Activated T-helper 17 cell treated with anti-CD3 and anti-CD28 coated beads, Interleukin-2, amount 50 U/mL, for 72 hours (primary cell): ENCODE measurements at places on chromosomes 4 and X. TPM values are rescaled to one million over a fixed set of nuclear protein-coding genes. Genes with fewer than 3 reads are reported as not detected.

Gene PABPC5
- total RNA-seq, result not detected

Gene ADAMTS3
- total RNA-seq, result not detected

Gene GPRASP3
- 3.1 TPM for total RNA-seq

Gene FAM3A
- 25.4 TPM for total RNA-seq

Gene CLNK
- not detected for total RNA-seq

Gene APLN
- total RNA-seq, result 2.5 TPM

Gene CNKSR2
- total RNA-seq, result 3.2 TPM

Gene PNMA6A
- 0.37 TPM for total RNA-seq

- ATAC-seq, result no peak
Observed at GRCh38 chrX:1400742-1401471, 9.0 kb upstream of the SLC25A6 start.

DNA sequence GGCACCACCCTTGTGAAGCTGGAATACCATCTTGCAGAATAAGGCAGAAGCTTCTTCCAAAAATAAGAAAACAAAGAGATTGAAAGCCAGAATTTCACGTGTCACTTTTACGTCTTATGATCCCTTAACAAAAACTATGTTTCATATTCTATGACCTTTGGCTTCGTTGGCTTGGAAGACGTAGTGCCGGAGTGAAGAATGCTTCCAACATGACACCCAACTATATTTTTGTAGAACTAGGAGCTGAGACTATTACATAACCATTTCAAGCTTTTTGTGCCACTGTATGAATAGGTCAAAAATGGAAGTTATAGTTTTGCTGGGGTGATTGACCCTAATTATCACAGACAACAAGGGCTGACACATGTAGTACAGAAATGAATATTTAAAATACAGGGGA, 996.2 kb downstream of the ADGRL3 start:
- no peak for ATAC-seq

- ATAC-seq, result no peak
Observed at GRCh38 chr4:150694438-150694837, 112.5 kb downstream of the MAB21L2 start.

- no peak for ATAC-seq
Observed at GRCh38 chrX:67734111-67734753, 190.4 kb downstream of the AR start.

GRCh38 chr4:34309383-34309906, 1934.9 kb downstream of the ARAP2 start:
- ATAC-seq, result no peak

GRCh38 chrX:108053218-108053617, 8.4 kb downstream of the VSIG1 start:
- peak; percentile 83 for ATAC-seq

GRCh38 chr4:10203851-10204250, 87.3 kb upstream of the WDR1 start:
- ATAC-seq, result no peak

GRCh38 chr4:22637306-22637705, 55.4 kb upstream of the GBA3 start:
- ATAC-seq, result no peak

- no peak for ATAC-seq
Observed at GRCh38 chrX:153626025-153626633, 20.9 kb upstream of the DUSP9 start.

GRCh38 chr4:168691631-168692369, 194.9 kb downstream of the PALLD start:
- ATAC-seq, result no peak

DNA sequence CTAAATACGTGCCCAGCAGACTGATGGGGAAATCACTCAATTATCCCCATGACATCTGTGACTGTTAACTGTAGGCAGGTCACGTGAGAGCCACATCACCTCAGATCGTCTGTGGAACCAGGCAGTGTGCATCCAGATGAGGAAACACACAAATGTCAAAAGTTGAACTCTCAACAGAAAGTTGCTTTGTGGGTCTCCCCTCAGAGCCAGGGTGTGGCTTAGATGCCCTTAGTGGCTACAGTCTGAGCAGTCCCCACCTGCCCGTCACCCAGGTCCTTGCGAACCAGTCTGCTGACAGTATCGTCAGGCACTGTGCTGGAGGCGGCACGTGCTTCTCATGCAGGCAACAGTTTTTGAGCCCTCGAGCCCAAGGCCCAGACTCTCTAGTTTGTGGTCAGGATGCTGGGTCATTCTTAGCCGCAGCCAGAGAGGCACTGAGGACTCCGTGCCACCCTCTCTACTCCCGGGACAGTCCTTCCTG, 10.8 kb downstream of the TMEM187 start:
- peak; percentile 30 for ATAC-seq

GRCh38 chrX:57607295-57608187, 15.7 kb downstream of the ZXDB start:
- ATAC-seq, result no peak

DNA sequence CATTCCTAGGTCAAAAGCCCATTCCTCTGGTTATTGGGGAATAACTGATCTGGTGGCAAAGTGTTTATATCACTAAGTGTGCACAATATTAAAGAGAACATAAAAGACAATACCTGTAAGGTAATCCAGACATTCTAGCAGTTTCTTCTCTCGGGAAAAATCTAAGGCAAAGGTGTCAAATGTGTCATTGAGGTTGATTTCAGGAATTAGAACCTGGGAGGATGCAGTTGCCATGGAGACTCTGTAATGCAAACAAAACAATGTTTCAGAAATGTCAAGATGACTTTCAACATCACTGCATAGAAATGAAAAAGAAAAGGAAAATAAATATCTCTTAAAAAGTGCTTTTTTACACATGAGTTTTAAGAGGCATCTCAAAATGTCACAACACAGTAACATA, 145.9 kb downstream of the MID1 start:
- no peak for ATAC-seq

DNA sequence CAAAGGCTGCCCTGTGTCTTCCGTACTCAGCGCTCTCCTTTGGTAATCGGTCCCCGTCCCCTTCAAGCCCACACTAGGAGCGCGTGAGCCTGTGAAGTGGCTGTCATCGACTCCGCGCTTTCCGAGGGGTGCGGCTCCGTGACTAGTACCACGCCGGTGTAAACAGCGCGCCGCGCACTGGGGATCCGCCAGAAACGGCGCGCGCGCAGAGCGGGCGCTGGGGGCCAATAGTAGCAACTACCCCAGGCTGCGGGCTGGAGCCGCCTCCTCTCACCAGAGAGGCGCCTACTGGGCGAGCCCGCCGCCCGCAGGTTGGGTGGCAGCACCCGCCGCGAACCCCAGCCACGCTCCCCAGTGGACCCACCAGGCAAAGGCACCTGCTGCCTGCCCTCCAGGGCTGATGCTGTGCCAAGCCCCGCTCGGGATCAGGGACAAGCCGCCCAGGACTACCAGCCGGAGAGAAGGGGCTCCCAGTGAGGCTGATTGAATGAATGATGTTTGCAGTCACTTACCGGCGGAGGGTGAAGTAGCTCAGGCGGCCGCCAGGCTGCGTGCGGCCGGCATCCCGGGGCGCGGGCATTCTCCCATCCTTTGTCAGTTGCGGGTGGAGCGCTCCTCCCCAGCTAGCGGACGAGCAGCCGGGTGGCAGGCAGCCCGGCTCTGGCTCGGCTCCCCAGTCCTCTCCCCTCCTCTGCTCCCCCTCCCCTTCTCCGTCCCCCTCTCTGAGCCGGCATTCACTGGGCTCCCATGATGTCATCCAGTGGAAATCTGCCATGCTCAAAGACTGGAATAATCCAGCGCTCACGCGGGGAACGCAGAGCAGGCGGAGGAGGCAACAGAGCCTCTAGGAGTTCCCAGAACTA, 370.3 kb upstream of the SMIM31 start:
- peak; percentile 31 for ATAC-seq

DNA sequence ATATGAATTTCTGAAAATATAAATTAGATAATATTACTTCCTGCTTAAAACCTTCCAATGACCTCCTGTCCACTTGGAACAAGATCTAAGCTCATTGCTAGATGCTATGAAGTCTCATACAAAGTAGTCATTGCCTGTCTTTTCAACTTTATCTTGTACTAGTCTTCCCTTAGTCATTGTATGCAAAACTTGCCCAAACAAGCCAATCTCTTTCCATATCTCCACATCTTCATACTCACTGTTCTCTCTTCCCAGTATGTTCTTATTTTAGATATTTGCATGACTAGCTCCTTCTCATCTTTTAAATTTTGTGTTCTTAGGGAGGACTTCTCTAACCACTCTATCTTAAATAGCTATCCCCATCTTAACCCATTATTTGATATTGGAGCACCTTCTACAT, 33.9 kb upstream of the CDX4 start:
- ATAC-seq, result no peak

DNA sequence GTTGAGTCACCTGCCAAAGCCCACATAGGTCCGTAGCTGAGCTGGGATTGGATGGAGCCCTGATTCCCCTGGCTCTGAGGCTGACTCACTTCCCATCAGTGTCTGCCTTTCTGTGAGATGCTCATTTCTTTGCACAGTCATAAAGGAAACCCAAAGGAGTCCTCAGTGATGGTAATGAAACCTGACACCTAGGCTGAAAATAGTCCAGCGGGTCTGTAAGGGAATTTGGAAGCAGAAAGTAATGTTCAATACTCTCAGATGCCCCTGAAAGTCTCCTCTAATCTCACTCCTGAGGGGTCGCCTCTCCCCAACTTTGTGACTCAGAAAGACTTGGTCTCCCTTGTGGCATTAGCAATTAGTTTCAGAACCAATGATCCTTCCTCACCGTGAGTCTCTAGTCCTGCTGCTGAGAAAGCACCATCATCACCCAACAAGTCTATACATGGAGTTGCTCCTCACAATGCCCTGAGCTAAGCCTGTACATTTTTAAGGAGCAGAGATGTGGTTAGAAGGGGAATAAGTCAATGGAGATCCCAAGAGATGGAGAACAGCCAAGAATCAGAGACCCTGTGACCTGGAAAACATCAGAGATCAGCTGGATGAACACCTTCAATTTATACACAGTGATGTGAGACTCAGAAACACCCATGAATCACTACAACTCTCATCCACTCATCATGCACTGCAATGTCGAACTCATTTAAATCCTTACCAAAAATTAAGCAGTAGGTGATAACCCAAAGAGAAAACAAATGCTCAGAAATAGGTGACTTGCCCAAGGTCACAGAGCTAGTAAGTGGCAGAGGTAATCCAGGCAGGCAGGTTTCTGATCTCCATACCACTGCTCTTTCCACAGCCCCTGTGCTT, 219.0 kb upstream of the CPEB2 start:
- ATAC-seq, result peak; percentile 94
